Stimulated activated CD8-positive, alpha-beta memory T cell treated with anti-CD3 and anti-CD28 coated beads, Interleukin-4, amount 100 ng/mL, for 1 hour (primary cell): ENCODE measurements at places on chromosomes 16 and 17.
A peak's percentile ranks its signal among the peaks of the same experiment; 100 is the strongest.

DNA sequence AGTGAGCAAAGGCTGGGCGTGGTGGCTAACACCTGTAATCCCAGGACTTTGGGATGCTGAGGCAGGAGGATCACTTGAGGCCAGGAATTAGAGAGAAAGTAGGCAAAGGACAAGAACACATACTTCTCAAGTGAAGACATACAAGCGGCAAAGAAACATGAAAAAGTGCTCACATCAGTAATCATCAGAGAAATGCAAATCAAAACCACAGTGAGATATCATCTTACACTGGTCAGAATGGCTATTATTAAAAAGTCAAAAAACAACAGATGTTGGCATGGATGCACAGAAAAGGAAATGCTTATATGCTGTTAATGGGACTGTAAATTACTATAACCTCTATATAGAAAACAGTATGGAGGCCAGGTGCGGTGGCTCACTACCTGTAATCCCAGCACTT, 12.2 kb upstream of the SLX4 start:
- no peak for DNase-seq

GRCh38 chr17:21368545-21369246, 7.5 kb upstream of the KCNJ12 start:
- DNase-seq, result no peak

DNA sequence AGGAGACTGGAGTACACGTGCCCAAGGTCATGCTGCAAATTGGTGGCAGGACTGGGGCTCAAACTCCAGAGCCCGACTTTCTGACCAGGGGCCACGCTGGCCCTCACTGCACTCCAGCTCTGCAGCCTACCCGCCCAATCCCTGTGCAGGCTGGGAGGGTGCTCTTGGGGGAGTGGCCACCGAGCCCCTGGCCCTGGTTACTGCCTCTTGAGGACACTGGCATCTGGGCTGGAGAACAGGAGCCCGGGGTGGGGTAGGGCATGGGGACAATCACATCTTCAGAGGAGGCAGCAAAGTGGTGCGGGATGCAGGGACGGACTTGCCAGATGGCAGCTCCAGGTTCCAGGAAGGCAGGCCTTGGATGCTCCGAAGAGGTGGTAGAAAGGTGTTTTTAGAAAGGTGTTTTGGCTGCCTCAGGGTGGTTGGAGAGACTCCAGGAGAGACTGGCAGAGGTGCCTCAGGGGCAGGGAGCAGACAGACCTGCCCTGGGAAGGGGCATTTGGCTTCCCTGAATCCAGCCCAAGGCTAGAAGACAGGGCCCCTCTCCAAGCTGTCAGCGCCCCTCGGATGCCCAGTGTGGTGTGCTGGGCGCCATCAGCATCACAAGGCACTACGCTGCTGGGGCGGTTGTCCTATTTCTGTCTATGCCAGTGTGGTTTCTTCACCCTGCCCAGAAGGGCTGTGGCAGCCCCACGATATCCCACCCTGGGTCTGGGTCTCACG, 220.6 kb downstream of the NTN1 start:
- DNase-seq, result no peak

GRCh38 chr17:30226878-30227277, 8.6 kb downstream of the SLC6A4 start:
- no peak for DNase-seq

GRCh38 chr16:10965440-10966061, 21.2 kb downstream of the CLEC16A start:
- DNase-seq, result no peak

- no peak for DNase-seq
Measured at GRCh38 chr17:57572062-57572461, 173.0 kb downstream of the CCDC182 start.

GRCh38 chr16:14109077-14109775, 38.1 kb downstream of the MRTFB start:
- DNase-seq, result no peak

DNA sequence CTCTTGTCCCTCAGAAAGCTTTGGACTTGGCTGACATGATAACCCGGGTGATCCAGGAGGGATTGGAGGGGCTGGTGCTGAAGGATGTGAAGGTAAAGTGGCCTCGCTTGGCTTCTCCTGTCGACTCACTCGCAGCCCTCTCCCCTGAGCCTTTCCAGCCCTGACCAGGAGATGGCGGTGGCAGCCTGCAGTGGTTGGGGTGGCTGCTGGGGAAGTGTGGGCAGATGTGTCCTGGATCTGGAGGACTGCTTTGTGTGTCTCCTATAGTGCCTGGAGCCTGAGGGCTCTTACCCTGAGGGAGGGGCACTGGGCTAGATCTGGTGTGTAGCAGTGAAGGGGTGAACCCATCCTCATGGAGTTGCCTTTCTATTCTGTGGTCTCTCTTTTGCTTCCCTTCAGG, 17.9 kb downstream of the LIG3 start:
- peak; percentile 35 for DNase-seq

- DNase-seq, result no peak
Measured at GRCh38 chr17:21304091-21304490, 19.6 kb downstream of the MAP2K3 start.

GRCh38 chr17:3046753-3047152, 16.7 kb downstream of the OR1D5 start:
- DNase-seq, result no peak

DNA sequence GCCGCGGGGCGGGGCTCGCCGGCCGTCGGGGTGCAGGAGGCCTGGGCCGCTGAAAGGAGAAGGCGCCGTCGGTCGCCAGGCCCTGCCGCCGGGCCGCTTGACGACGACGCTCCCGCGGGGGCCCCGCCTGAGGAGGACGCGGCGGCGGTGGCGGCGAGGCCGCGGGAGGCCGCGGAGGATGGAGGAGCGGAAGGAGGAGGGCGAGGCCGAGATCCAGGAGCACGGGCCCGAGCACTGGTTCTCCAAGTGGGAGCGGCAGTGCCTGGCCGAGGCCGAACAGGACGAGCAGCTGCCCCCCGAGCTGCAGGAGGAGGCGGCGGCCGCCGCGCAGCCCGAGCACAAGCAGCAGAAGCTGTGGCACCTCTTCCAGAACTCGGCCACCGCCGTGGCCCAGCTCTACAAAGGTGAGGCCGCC, 430 bp downstream of the HAPSTR1 start:
- DNase-seq, result no peak

DNA sequence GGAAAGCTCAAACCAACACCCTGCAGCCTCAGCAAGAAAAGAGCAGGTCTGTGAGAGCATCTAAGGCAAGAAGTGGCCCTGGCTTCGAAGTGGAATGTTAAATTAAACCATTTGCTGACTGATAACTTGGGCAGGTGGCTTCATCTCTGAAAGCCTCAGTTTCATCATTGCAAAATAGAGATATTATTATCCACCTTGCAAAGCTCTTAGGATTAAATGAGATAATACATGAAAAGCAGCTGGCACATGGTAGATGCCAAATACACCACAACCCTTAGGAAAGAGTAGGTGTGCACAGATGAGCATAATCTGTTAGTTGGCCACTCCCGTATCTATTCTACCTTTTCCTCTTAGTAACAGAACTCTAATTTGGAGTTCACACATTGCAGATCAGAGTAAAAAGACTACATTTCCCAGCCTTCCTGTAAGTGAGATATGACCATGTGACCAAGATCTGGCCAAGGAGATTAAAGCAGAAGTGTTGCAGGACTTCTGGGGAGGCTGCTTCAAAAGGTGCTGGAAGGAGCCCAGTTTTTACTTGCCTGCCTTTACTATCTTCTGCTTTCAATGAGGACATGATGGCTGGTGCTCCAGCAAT, 288.7 kb downstream of the SOX9 start:
- no peak for DNase-seq

GRCh38 chr16:87784812-87785211, 19.0 kb upstream of the KLHDC4 start:
- no peak for DNase-seq

GRCh38 chr16:65688301-65688700, 566.4 kb upstream of the CDH11 start:
- DNase-seq, result no peak

GRCh38 chr17:65055280-65055707, 1.2 kb downstream of the GNA13 start:
- no peak for DNase-seq

DNA sequence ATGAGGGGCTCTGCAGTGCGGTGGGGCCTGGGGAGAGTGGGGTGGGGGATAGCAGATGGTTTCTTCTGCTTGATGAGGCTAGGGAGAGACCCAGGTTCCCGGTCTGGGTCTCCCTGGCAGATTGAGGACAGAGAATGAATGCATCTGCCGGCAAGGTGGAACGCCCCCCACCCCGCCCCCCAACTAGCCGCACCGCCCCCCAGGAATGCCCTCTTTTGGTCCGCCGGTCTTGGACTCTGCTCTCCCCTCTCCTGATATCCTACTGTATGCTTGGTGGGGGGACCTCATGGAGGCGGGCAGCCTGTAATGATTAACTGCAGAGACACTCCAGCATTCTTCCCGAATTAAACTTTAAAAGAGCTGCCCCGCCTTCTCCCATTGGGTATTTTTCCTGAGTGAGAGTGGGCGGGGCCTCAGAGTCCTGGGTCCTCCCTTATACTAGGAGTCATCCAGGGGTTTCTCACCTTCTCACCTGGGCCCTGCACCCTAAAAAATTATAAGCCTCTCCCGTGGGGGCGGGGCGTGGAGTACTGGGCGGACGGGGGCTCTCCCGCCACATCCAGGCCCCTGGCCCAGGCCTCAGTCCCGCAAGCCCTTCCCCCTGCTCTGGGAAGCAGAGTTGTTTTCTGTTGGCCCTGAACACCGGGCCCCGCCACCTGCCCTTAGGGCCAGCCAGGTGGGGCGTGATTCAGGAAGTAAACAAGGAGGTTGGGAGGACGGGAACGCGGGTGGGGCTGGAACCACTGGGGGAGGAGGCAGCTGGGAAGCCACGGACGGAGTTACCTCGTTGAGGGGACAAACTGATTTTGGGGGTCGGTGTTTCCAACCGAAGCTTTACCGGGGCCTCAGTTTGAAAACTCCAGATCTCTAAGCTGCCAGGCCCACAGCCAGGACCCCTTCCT, 1.5 kb downstream of the GRB7 start:
- DNase-seq, result no peak

DNA sequence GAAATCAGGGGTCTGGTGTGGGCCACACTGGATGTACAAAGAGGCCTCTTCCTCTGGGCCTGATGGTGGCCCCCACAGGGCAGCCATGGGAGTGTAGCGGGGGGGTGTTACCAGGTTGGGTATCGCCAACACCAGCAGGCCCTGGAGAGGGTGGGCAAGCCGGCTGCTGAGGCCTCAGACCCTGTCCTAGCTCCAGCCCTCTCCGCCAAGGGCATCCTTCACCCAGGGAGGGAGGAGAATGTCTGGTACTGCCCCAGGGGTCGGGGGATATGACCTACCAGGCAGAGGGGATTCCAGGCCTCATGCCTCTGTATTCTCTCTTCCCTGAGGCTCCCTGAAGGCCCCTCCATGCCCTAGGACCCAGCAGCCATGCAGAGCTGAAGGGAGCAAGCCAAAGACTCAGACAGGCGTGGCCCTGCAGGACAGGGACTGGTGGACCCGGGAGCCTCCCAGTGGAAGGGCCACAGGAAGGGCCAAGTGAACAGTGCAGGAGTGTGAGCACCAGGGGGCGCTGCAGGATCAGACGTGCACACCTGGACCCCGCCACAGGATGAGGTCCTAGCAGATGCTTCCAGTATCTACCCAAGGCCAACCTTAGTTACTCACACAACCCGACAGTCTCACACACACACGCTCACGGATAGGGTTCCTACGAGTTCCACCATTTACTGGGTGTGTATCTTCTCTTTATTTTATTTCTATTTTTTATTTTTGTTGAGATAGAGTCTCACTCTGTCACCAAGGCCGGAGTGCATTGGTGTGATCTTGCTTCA, 10.9 kb upstream of the CES4A start:
- peak; percentile 83 for DNase-seq

DNA sequence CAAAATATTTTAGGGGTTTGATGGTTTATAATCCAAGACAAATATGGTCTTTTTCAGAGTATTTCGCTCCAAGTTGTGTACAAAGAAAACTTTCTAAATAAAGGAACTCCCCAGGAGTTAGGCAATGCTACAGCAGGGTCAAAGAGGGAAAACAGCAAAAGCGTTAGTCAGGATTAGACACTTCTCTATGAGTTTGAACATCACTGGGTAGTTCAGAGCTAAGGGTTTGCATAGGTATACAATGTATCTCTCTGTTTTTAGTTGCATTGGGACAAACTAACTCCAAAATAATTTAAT, 34.8 kb downstream of the FAM20A start:
- DNase-seq, result no peak

- DNase-seq, result no peak
Measured at GRCh38 chr16:66144641-66145040, 221.8 kb upstream of the CDH5 start.

GRCh38 chr17:79027925-79028491, 4.0 kb downstream of the C1QTNF1 start:
- DNase-seq, result no peak

DNA sequence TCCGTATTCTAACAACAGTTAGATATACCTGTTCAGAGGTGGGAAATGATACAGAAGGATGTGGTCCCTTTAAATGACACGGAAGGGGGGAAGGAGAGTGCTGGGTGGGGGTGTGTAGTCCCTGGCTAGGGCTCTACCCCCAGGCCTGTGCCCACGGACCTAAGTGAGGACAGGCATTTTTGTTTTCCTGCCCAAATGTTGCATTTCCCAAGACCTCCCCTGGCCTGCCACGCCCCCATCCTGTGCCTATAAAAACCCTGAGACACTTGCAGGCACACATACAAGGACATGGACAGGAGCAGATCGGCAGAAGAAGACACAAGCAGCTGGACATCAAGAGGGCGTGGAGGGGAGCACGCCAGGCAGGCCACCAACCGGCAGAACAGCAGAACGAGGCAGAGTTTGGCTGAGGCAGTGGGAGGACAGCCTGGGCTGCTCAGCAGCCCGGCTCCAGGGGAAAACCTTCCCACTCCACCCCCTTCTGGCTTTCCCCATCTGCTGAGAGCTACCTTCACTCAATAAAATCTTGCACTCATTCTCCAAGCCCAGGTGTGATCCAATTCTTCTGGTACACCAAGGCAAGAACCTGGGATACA, 13.3 kb upstream of the MPP2 start:
- no peak for DNase-seq
